Fibroblast of the aortic adventitia (primary cell): ENCODE measurements at places on chromosomes 7 and 10. TPM values are rescaled to one million over a fixed set of nuclear protein-coding genes. Genes with fewer than 3 reads are reported as not detected.

The LHFPL3 gene
- total RNA-seq: not detected in 2 replicates

The TMEM168 gene
- 25.6 and 31.6 TPM in 2 replicates for total RNA-seq

The RASSF4 gene
- total RNA-seq: 1.9 and 3.8 TPM in 2 replicates

The IFIT3 gene
- 23.1 and 88.3 TPM in 2 replicates for total RNA-seq

The NUTM2D gene
- 0.82 and 2.6 TPM in 2 replicates for total RNA-seq

The ASB10 gene
- not detected in 2 replicates for total RNA-seq

The SPDYE16 gene
- 0.09 and 0.33 TPM in 2 replicates for total RNA-seq

The AGR3 gene
- not detected in 2 replicates for total RNA-seq

The ELAPOR2 gene
- 4.2 and 14.7 TPM in 2 replicates for total RNA-seq

The PLXNA4 gene
- 3.0 and 5.5 TPM in 2 replicates for total RNA-seq

The SPRN gene
- 0.18 and 0.82 TPM in 2 replicates for total RNA-seq

The ABLIM1 gene
- total RNA-seq: 14.4 and 36.1 TPM in 2 replicates

The ATOH7 gene
- not detected in 2 replicates for total RNA-seq
